A549 treated with GW870086 at 1 μM for 4 hours (cell line): ENCODE measurements at places on chromosomes 5 and 9. TPM values are rescaled to one million over a fixed set of nuclear protein-coding genes. Genes with fewer than 3 reads are reported as not detected.

Gene CORO2A
- total RNA-seq, result 0.81 to 1.4 TPM (median 1.2 TPM) in 5 replicates

Gene FOXD4L5
- not detected in 5 replicates for total RNA-seq

Gene PDE4D
- 38.7 to 71.3 TPM (median 58.7 TPM) in 5 replicates for total RNA-seq

Gene CYSRT1
- 3.6 to 5.2 TPM (median 4.2 TPM) in 5 replicates for total RNA-seq

Gene PCDHB5
- 0.94 to 1.8 TPM (median 1.5 TPM) in 5 replicates for total RNA-seq

Gene GRPEL2
- 7.4 to 8.8 TPM (median 7.8 TPM) in 5 replicates for total RNA-seq

Gene SMIM33
- not detected in 5 replicates for total RNA-seq

Gene AFAP1L1
- 7.8 to 9.5 TPM (median 9.1 TPM) in 5 replicates for total RNA-seq

Gene RABEPK
- total RNA-seq, result 36.8 to 45.4 TPM (median 41.9 TPM) in 5 replicates

Gene GAS1
- total RNA-seq, result 0.06 to 0.16 TPM (median 0.09 TPM) in 5 replicates

Gene ECSCR
- total RNA-seq, result 0.29 TPM in 1 of 5 replicates, not detected in the others

Gene AHRR
- 4.1 to 4.7 TPM (median 4.3 TPM) in 5 replicates for total RNA-seq

Gene FCN2
- not detected in 5 replicates for total RNA-seq

Gene CCL27
- total RNA-seq, result 0.19 TPM in 1 of 5 replicates, not detected in the others

Gene QRFP
- total RNA-seq, result not detected in 5 replicates

Gene PCDHA4
- total RNA-seq, result 1.6 to 2.2 TPM (median 2.0 TPM) in 5 replicates

Gene ATP10B
- not detected in 5 replicates for total RNA-seq

Gene TRUB2
- 38.1 to 56.2 TPM (median 47.7 TPM) in 5 replicates for total RNA-seq

Gene SURF1
- 37.9 to 50.3 TPM (median 43.3 TPM) in 5 replicates for total RNA-seq

Gene HAVCR1
- 22.0 to 42.6 TPM (median 35.7 TPM) in 5 replicates for total RNA-seq

Gene LCN9
- total RNA-seq, result not detected in 5 replicates

Gene OR1J1
- not detected in 5 replicates for total RNA-seq

Gene GARIN3
- total RNA-seq, result not detected in 5 replicates

Gene LCN2
- total RNA-seq, result 2.4 to 6.8 TPM (median 3.2 TPM) in 5 replicates

Gene FST
- total RNA-seq, result 1.3 to 3.1 TPM (median 1.8 TPM) in 5 replicates

Gene BTNL8
- not detected in 5 replicates for total RNA-seq

Gene RASEF
- total RNA-seq, result 5.7 to 7.3 TPM (median 7.2 TPM) in 5 replicates

Gene TNPO1
- total RNA-seq, result 99.0 to 134 TPM (median 126 TPM) in 5 replicates

Gene SPINK4
- not detected in 5 replicates for total RNA-seq

Gene ENTREP1
- 0.41 to 0.75 TPM (median 0.58 TPM) in 5 replicates for total RNA-seq

Gene DNAH5
- 0.88 to 1.8 TPM (median 1.5 TPM) in 5 replicates for total RNA-seq

Gene ATP6V0E1
- total RNA-seq, result 253 to 443 TPM (median 360 TPM) in 5 replicates

Gene TAF11L10
- not detected in 5 replicates for total RNA-seq

Gene PCDHB2
- total RNA-seq, result 3.3 to 4.1 TPM (median 3.4 TPM) in 5 replicates

Gene TXNDC8
- not detected in 5 replicates for total RNA-seq

Gene CD74
- 0.12 TPM in 1 of 5 replicates, not detected in the others for total RNA-seq

Gene TRIM36
- total RNA-seq, result 1.1 to 2.3 TPM (median 2.1 TPM) in 5 replicates

Gene IL9
- total RNA-seq, result not detected in 5 replicates

Gene CARD9
- total RNA-seq, result 0.82 to 1.9 TPM (median 1.2 TPM) in 5 replicates

Gene ZDHHC21
- 1.5 to 3.9 TPM (median 3.1 TPM) in 5 replicates for total RNA-seq

Gene PCDHGC4
- total RNA-seq, result not detected in 5 replicates

Gene CNTNAP3
- total RNA-seq, result 7.5 to 11.7 TPM (median 10.3 TPM) in 5 replicates

Gene C9orf152
- 0.05 to 0.13 TPM (median 0.07 TPM) in 5 replicates for total RNA-seq

Gene UBE2QL1
- total RNA-seq, result 0.11 to 0.23 TPM (median 0.20 TPM) in 5 replicates

Gene F2RL1
- 220 to 283 TPM (median 272 TPM) in 5 replicates for total RNA-seq

Gene FOXD4L3
- 0.11 to 0.12 TPM in 2 of 5 replicates, not detected in the others for total RNA-seq
